Substantia nigra (tissue), 51 donors: ENCODE measurements at places on chromosomes 2 and 18.

- DNase-seq: no peak
Observed at GRCh38 chr2:216643986-216644659, 10.9 kb downstream of the IGFBP2 start.

- no peak for DNase-seq
Observed at GRCh38 chr2:123912171-123912570, 112.9 kb upstream of the CNTNAP5 start.

GRCh38 chr2:3430740-3431490 is 51.4 kb downstream of the TRAPPC12 start:
- no peak for DNase-seq

DNA sequence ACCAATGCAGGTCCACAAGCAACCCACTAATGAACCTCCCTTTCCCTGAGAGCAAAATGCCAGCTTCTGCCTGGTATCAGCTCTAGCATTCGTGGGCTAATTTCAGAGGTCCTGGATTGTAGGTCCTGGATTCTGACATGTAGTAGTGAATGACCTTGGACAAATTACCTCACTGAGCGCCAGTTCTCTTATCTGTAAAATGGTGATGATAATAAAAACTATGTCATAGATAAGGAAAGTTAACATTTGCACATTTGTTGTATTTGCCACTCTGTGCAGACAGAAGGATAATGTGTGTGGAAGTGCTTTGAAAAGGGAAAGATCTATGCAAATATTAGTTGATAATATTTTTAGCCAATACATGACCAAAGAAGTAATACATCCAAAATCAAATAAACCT is 4.1 kb upstream of the TET3 start:
- no peak for DNase-seq

DNA sequence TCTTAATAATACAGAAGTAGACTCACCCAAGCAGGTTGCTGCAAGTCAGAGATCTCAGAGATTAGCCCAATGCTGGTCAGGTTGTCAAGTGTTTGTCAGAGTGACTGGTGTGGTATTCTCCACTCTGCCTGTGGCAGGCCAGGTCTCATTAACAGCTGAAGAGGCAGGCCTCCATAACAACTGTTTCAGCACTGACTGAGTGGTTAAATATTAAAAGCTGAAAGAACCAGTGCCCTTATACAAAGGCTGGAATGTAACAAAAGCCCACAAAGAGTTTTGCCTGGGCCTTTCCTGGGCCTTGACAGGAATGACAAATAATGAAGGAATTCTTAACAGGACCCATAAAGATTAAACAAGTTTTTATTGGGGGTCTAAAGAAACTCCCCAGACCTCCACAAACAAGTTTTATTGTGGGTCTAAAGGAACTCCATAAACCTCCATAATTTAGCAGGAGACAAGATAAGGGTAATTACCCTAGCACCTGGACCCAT is 26.8 kb downstream of the SULT1C2 start:
- no peak for DNase-seq

GRCh38 chr2:169637620-169638019 is 53.5 kb downstream of the PPIG start:
- no peak for DNase-seq

- no peak for DNase-seq
Observed at GRCh38 chr2:45946023-45946422, 294.5 kb downstream of the PRKCE start.

GRCh38 chr2:63786471-63786870 is 55.2 kb upstream of the UGP2 start:
- no peak for DNase-seq

- DNase-seq: no peak
Observed at GRCh38 chr2:65072181-65072970, 16.2 kb downstream of the CEP68 start.

DNA sequence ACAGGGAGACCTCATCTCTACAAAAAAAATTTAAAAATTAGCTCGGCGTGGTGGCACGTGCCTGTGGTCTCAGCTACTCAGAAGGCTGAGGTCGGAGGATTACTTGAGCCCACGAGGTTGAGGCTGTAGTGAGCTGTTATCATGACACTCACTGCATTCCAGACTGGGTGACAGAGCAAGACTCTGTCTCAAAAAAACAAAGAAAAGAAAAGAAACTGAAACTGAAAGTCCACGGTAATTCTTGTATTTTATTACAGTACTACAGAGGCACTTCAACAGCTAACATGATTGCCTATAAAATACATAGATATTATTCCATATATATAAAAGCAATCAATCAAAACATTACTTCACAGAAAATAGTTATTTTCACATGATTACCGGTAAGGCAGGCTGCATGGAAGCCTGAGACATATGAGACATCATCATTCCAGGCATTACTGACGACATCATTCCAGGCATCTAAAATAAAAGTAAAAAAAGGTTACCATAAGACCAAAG is 23.1 kb downstream of the PRPF40A start:
- DNase-seq: no peak

DNA sequence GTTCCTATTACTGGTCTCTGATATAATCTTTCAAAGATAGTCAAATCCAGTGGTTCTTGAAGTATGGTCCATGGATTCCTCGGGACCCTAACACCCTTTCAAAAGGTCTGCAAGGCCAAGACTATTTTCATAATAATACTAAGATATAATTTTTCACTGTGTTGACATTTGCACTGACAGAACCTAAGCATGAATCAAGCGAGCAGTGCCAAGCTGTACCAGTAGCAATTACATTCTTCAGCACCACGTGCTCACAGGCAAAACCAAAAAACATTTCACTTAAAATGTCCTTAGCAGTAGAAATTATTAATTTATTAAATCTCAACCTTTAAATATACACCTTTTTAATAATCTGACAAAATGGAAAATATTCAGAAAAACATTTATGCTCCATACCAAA is 59.1 kb downstream of the EIF2AK3 start:
- DNase-seq: no peak

GRCh38 chr2:176106581-176107539 is at the start of gene HOXD11:
TSS of gene HOXD11 (plus strand) at chr2:176107280. CDS start at chr2:176107356, 76 bp downstream.
- no peak for DNase-seq

DNA sequence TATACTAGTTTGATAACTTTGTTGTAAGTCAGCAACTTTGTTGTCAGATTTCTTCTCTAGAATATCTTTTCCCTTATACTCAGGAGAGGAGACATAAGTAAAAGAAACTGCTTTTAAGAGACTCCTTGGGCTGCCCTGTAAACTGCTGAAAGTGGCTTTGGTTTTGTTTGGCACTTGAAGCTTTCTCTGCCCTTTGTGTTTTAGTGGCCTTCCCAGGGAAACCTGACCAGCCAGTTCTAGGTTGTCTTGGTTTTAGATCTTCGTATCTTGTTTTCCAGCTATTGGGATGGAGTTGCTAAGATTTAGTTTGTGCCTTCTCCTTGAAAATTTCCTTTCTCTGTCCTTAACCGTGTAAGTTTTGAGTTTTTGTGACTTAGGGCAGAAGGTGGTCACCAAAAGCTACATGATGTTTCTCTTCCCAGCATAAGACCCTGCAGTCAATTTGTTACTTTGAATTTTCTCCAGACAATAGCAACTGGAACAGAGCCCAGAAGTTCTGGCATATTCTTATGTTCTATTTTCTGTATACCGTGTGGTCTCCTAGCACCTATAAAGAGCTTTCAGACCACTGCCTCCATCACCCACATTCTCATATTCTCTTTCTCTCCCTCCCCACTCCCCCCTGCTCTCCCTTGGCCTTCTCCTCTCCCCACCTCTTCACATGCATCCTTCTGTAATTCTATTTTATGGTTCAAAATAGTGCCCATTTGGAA is 81.1 kb downstream of the BOLA3 start:
- DNase-seq: no peak

DNA sequence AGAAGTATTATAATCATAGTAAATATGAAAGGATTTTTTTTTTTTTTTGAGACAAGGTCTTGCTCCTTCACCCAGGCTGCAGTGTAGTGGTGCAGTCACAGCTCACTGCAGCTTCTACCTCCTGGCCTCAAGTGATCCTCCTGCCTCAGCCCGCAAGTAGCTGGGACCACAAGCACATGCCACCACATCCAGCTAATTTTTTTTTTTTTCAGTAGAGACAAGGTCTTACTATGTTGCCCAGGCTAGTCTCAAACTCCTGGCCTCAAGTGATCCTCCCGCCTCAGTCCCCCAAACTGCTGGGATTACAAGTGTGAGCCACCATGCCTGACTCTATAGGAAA is 301.6 kb upstream of the STON1 start:
- no peak for DNase-seq

DNA sequence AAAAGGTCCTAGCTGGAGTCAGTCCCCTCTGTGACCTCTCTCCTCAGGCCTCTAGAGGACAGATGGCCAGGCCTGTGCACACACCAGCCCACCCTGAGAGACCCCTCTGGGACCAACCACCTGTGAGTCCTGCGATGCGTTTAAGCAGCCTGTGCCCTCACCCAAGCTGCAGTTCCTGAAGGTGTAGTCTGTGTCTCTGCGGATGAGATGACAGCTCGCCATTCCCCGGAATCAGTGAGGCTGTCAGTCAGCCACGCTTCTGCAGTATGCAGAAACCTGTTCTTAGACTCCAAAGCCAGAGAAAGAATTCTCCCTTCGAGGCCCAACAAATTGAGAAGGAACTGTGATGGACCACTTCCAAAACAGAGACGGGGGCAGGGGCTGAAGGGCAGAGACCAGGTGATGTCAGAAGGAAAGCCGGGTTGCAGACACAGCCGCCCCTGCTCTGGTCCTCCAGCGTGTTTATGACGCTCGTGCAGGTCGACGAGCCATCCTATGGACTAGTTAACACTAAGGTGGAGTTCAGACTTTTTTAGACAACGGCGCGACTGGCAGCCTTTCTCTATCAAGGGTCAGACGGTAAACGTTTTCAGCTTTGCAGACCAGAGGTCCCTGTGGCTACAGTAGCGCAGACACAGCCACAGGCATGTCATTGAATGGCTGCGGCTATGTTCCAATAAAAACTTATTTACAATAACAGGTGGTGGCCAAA is 10.2 kb downstream of the MTERF4 start:
- DNase-seq: no peak

GRCh38 chr2:91442246-91442905 is 2750.9 kb downstream of the RPIA start:
- DNase-seq: no peak

DNA sequence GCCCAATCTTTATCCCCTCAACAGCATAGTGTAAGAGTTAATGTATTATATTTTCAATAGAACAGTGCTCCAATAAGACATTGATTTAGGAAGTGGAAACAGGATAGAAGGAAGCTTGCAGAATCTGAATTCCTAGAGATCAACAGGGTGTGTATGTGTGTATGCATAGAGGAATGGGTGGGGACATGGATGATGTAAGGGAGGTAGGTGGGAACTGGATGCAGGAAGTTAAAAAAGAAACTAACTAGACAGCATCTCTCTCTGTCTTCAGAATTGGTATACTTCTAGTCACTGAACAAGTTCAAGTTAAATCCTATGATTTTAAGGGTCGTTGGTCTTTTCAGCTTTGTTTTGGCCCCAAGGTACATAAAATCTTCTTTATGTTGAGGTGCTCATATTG is 196.6 kb downstream of the PMAIP1 start:
- DNase-seq: no peak

DNA sequence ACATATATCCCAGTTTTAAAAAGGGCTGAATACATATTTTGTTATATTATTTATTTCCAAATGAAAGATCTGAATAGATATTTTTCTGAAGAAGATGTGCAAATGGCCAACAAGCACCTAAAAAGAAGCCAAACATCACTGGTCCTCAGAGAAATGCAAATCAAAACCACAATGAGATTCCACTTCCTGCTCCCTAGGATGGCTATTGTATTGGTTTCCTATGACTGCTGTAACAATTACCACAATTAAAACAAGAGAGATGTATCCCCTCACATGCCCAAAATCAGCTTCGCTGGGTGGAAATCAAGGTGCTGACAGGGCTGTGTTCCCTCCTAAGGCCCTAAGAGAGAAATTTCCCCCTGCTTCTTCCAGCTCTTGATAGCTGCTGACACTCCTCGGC is 23.2 kb downstream of the ABCB11 start:
- no peak for DNase-seq

DNA sequence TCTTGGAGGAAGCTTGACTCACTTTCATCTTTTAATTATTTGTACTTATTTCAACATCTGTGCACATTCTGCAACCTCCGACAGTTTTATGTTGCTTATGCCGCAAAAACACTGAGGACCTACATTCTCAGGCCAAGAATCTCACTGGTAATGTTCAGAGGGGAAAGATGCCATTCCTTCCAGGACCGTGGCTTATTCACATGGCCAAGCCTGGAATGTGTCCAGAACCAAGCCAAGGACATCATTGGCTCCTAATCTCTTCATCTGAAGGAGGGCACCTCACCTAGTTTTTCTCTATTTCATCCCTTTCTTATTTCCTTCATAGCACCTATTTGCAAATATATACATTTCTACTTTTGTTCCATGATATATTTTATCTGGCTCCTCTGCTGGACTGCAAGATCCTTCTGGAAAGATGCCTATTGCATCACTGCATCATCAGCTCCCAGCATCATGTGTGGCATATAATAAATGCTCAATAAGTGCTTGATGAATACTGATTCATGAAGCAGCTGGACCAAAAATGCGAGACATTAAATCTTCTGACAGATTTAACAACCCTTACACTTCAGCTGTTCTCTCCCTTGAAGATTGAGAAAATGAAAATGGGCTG is 377.1 kb downstream of the TNS1 start:
- no peak for DNase-seq

DNA sequence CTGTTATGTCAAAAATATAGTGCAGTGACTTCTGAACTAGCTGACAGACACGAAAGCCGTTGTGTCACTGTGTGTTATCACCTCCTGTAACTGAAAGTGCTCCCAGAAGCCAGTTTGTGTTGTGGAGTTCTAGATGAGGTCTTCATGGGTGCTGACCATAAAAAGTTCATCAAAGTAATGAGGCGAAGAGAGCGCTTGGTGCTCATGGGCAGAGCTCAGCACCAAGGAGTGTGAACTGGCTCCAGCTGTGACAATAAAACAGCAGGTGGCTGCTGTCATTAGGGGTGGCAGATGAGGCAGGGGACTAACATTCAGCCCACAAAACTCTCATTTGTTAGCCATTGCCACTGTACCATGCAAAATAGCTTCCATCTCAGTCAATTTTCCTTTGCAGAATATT is 151.1 kb downstream of the ZNF407 start:
- DNase-seq: no peak

DNA sequence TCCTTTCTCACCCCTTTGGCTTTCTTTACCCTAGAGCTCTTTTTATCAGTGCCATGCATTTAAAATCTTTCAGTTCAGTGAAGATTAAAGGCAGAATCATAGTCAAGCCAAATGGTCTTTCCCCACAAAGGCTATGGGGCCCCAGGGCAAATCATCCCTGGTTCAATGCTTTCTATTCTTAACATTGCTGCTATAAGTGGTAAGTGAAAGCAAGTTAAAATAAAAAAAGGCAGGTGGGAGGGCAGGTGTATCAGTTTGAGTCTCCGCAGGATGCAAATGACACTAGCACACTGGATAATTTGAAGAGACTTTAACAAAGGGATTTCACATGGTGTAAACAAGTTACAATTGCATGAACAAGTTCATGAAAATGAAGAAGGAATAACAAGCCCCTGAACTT is 757.4 kb downstream of the SATB2 start:
- no peak for DNase-seq

DNA sequence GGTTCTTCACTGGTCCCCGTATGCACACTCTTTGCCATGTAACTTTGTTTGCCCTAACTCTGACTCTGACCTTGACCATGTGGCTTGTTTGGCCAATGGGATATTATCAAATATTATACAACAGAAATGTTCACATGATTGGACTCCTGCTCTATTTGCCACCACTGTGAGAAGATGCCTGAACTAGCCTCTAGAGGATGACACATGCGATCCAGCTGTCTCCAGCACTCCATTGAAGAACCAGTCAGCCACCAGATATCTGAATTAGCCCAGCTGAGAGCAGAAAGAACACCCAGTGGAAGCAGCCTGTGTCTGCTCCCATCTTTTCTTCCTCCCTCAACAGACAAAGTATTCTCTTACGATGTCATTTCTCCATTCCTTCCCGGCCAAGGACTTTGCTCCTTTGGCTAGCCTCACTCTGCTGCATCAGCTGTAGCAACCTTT is 412.1 kb downstream of the IRS1 start:
- no peak for DNase-seq
